ENCODE measurements at places on chromosomes 5 and 9.
A peak's percentile ranks its signal among the peaks of the same experiment; 100 is the strongest.

- DNase-seq = no peak
These were observed 1652.3 kb upstream of the WWC1 start for GRCh38 chr5:166639151-166639550.

DNA sequence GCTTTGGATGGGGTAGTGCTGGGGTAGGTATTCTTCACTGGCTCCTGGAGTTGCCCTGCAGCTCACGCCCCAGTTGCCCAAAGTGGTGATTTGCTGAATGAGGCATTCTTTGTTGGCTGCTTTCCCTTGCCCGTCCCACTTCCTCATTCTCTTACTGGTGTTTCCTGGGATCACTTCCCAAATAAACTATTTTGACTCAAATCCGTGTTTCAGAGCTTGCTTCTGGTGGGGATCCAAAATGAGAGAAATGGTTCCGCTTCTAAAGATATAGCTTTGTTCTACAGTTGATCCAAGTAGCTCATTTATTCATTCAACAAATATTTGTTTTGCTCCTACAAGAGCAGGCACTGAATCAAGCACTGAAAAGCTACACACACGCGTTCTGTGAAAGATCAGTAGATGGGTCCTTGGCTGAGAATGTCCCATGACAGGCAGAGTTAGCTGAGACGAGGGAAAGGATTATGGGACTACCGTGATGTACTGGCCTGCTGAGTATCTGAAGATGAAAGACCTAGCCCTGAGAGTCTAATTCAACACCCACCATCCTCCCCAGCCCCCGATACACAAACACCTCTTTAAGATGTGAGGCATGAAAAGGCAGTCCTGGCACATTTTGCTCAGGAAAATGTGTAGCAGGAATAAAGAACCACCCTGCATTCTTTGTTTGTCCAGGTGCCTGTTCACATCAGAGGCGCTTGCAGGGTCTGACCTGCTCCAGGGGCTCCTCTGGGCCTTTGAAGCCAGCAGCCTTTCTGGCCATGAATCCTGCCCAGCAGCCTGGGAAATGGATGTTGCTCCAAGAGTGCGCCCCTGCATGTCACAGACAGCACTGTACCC lies 143.1 kb upstream of the RANBP3L start:
- DNase-seq = peak; percentile 76

DNA sequence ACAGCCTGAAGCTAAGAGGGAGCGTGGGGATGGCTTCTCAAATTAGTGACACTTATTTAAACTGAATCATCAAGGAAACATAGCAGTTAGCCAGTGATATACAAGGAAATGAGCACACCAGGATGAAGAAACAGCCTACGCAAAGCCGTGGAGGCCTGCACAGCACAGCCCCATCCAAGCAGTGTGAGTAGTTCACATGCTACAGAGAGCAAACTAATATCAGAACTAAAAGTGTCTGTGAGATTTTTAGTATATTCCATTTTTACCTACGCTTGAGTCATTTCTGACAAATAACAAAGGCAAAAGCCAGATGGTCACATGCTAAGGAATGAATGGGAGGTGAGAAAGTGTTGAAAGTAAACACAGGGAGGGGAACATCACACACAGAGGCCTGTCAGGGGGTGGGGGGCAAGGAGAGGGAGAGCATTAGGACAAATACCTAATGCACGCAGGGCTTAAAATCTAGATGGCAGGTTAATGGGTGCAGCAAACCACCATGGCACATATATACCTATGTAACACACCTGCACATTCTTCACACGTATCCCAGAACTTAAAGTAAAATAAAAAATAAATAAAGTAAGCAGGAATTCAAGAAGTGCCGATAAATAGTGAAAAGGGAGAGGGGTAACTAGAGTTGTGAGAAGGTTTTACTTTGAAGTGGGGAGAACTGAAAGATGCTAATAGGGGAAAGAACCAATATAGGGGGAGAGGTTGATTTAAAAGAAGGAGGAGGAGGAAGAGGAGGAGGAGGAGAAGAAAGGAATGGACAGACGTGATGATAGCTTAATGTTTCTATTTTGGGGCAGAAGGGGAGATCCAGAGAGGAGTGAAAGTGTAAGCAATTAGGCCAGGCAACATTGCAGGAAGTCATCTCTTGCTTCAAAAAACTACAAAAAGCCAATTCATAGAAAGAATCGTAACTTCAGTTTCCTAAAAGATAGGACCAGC lies 100.9 kb upstream of the PTGER4 start:
- no peak for DNase-seq

GRCh38 chr5:83530193-83530592 lies 58.6 kb downstream of the VCAN start:
- peak; percentile 30 for DNase-seq

- no peak for DNase-seq
These were observed 1.2 kb upstream of the CKS2 start for GRCh38 chr9:89309608-89310474.

GRCh38 chr9:108444400-108445358 lies 411.1 kb downstream of the ACTL7B start:
- peak; percentile 93 for DNase-seq

- DNase-seq = no peak
These were observed 49.4 kb downstream of the TARS1 start for GRCh38 chr5:33490071-33490665.

DNA sequence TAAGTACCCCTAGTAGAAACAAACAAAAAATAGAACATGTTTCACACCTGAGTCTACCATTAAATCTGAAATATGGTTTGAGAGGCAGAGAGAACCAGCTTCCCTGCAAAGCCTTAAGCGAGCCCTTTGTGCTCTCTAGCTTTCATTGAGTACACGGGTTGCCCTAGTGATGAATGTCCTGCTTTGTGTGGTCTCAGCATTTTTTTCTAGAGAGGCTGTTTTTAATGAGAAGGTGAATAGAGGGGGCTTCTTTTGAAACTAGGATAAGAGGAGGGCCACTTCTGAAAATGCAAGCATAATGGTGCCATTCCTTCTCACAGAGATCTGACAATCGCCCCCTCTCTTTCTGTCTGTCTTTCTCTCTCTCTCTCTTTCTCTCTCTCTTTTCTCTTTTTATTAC lies 131.3 kb downstream of the MACIR start:
- no peak for DNase-seq

DNA sequence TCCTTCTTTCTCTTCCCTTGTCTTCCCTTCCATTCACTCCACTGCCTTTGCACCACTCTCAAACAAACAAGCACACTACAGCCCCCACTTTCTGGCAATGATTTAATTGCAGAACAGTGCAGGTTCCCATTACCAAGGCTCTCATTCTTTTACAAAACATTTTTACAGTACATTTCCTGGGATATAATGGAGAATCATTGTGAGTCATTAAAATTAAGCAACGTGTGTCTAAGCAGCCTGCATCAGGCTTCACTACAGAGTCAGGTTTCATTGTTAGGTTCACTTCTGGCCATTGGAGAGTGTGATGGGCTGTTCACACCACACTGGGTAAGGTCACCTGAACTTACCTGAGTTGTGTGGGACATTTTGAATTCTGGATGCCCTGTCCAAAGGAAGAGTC lies 303.5 kb downstream of the TRIM32 start:
- DNase-seq = peak; percentile 49

- no peak for DNase-seq
These were observed 17.5 kb downstream of the IRF1 start for GRCh38 chr5:132473019-132473531.

DNA sequence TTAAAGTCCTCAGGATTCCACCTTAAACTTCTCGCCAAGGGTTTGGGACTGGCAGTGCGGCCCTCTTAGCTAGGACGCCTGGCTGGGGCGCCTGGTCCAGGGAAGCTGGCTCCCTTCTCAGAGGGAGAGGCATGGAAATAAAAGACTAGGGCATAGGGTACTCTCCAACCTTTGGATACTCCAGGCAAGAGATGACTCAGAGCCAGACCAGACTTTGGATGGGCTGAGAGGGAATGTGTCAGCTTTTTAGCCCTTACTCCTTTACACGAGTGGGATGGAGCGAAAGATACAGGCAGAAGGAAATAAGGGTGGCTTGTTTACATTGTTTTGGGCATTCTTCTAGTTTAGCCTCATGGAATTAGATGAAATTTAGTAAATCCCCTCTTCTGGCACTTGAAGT lies 48.2 kb downstream of the IL31RA start:
- DNase-seq = peak; percentile 57

DNA sequence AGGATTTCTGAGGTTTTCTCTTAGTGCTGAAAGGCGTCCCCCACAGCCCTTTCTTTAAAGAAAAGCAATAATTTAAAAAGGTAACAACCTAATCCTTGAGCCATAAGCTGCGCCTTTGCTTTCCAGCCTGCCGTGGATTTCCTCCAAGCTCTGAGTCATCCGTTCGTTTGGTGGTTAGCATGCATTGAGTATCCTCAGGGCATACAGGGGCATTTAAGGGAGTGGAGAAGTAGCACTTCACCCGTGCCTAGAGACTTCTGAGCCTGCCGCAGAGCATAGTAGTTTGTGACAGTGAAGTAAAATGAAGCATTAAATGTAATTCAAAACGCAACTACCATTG lies 892 bp upstream of the TNC start:
- peak; percentile 99 for DNase-seq

All from M059J (cell line).